Endothelial cell (in vitro differentiated cells): ENCODE measurements at places on chromosomes 5 and 9.

- no peak for DNase-seq
Observed at GRCh38 chr9:126114850-126115460, 211.7 kb upstream of the MVB12B start.

- peak; percentile 81 for DNase-seq
Observed at GRCh38 chr5:7745882-7746610, 104.9 kb downstream of the CFAP90 start.

DNA sequence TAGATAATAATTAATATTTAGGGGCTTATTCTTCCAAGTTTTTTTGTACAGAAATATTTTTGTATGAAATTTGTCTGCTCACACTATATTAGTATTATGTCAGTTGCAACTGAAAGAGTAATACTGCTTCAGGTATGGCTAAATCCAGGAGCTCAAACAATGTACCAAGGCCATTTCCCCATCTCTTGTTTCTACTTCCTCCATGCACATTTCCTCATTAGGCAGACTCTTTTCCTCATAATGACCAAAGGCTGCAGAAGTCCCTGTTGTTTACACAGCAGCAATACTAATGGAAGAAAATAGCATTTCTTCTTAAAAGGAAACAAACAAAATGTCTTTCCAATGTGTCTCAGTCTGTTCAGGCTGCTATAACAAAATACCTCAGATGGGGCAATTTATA is 9.2 kb upstream of the OTULINL start:
- no peak for DNase-seq

GRCh38 chr5:111224561-111225345 is 569 bp downstream of the CAMK4 start:
- no peak for DNase-seq

DNA sequence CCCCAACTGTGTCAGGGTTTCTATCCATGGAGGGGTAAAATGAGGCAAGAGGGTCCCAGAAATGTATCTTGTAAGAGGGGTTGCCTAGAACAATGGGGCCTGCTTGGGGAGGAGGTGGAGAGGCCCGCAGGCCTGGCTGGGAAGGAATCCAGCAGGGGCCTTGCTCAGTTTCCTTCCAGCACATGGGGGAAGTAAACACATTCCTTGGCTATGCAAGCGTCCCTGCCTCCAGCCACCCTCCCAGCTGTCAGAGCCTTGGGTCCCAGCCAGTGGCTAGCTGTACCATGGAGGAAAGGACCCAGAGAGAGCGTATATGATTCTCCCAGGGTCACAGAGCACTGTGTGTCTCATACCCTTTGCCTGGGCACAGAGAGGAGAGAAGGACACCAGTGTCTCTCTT is 71.1 kb upstream of the IL17B start:
- no peak for DNase-seq

GRCh38 chr9:18056993-18057369 is 417.0 kb upstream of the ADAMTSL1 start:
- DNase-seq, result no peak

DNA sequence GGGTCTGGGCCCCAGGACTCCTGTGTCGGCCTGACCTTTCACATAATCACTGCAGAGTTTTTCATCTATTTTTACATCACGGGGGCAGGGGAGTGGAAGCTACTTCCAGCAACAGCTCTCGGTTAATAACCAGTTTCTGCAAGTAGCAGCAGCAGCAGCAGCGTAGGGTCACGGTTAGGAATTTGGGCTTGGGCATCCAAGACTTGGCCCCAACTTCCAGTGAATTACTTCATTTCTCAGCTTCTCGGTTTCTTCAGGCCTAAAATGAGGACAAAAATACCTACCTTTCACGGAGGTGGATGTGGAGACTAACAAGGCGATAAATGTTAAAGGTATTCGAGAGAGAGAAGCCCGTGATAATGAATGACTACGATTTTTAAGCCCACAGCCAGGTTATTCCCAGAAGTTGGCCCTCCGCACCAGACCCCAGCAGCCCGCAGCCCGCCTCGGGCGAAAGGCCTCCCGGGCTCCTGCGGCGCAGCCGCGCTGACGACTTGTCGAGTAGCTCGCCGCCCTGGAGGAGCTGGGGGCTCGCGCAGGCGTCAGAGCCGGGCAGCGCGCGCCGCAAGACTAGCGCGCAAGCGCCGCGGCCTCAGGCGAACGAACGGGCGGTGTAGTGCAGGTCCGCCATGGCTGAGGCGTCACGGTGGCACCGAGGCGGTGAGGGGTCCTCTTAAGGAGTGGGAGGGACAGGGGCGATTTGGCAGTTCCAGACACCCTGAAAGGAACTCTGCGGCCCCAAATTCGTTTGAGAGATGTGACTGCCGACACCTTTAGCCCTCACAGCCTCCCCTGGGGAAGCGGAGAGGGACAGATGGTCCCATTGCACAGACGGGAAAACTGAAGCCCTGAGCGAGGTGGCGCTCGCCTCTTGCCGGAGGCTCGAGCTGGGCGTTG is at the start of gene PKD2L2:
Gene PKD2L2 (plus strand): TSS at position 595 of the 897 bp plus-strand sequence. CDS start 35 bp downstream, at position 630.
- DNase-seq, result peak; percentile 73

- DNase-seq, result no peak
Observed at GRCh38 chr5:21236971-21237427, 1249.0 kb upstream of the CDH18 start.

DNA sequence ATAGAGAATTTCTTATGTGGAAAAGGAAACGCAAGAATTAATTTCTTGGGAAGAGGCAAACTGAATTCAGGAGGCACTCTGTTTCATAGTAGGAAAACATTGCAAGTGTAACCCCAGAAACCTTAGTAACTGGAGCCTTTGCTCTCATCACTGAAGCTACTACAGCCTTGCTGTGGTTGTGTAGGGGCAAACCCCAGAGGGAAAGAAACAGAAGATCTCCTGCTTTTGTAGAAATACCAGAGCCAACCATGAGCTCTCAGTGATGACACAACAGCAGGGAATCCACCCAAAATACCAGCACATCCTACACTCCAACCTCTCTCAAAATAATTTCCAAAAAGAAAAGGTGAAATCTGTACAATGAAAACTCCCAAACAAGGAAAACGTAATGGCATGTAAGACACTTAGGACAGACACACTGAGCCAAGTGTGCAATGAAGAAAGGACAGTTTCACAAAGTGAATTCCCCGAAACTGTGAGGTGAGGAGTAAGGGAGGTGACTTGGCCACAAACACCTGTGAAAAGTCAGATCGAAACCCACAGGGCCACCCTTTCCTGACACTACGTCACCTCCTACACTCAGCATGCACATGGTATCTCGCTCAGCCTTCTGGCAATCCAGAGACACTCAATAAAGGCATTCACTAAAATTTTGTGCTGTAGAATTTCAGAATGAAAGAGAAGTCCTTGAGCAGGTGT is 8.5 kb upstream of the ACSL6 start:
- no peak for DNase-seq

- DNase-seq, result peak; percentile 79
Observed at GRCh38 chr9:87497604-87498045, at the start of gene DAPK1. Gene DAPK1, plus strand, starts transcription at chr9:87497867. Its CDS starts 1,211 bp downstream, at chr9:87499078.

DNA sequence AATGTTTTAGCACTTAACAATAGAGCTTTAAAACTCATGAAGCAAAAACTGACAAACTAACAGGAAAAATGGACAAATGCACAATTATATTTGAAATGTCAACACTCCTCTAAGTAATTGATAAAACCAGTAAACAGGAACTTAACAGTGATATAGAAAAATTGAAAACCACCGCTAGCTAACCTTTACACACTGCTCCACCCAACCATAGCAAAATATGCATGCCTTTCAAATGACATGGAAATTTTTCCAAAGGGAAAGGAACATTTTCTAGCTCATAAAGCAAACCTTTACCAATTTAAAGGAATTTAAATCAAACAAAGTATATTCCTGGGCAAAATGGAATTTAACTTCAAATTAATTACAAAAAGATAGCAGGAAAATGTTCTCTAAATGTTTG is 109.2 kb downstream of the ADAMTS19 start:
- no peak for DNase-seq

- no peak for DNase-seq
Observed at GRCh38 chr5:34007201-34007620, 639 bp downstream of the AMACR start.

DNA sequence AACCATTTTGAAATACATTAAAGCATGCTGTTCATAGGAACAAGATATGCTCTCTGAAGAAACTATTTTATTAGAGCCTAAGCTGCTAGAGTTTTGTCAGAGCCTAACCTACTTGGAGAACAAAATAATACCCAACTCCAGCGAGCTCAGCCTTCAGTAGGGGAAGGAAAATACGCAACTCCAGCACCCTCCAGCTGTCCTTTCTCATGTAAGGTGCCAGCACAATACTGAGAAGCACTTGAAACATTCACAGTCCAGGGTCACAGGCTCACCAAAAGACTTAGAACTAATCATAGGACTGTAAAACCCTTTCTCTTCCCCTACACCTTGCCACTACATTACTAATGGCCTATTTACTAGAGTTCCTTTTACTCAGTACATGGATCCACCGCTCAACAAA is 18.9 kb downstream of the DPYSL3 start:
- DNase-seq, result no peak

GRCh38 chr9:127389381-127390247 is 7.4 kb upstream of the SLC2A8 start:
- DNase-seq, result no peak

DNA sequence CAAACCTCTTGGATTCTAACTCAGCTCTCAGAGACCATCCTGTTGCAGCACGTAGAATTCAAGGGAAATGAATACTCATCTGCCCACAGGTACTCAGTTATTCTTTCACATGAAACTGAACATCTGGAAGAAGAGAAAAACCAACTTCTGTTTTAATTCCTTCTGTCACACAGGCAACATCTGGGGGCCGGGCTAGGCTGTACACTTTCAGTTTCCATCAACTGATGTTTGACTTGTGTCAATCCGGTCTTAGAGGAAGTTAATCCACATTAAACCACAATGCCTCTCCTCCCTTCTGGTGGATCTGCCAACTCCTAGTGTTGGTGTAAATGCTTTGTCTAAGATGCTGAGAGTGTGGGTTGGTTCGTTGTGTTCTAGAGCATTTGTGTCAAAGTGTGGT is 17.6 kb downstream of the DMRT3 start:
- no peak for DNase-seq

DNA sequence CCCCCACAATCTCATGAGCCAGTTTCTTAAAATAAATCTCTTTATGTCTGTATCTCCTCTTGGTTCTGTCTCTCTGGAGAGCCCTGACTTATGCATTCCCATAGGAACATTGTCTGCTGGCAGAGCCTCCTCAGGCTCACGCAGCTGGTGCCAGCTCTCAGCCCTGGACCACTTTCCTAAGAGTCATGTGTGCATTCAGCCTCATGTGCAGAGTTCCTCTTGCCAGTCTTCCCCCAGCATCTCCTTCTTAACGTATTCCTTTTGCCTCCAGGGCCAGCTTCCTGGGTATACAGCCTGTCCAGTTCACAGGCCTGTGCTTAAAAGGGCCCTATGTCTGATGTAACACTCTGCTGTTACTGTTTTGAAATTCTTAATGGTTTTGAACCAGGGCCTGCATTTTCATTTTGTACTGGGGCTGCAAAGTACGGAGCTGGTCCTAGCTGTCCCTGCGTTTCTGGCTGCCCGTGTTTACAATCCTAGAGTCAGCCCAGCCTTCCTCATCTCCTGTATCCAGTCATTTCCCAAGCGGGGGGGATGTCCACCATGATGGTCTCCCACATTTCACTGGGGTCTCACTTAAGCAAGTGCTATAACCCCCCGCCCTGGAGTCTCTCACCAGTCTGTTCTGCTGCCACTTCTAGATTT is 18.1 kb downstream of the ANKRD33B start:
- no peak for DNase-seq

GRCh38 chr5:36648426-36648825 is 42.0 kb downstream of the SLC1A3 start:
- DNase-seq, result no peak

- DNase-seq, result no peak
Observed at GRCh38 chr5:124789104-124789605, 42.7 kb upstream of the ZNF608 start.

DNA sequence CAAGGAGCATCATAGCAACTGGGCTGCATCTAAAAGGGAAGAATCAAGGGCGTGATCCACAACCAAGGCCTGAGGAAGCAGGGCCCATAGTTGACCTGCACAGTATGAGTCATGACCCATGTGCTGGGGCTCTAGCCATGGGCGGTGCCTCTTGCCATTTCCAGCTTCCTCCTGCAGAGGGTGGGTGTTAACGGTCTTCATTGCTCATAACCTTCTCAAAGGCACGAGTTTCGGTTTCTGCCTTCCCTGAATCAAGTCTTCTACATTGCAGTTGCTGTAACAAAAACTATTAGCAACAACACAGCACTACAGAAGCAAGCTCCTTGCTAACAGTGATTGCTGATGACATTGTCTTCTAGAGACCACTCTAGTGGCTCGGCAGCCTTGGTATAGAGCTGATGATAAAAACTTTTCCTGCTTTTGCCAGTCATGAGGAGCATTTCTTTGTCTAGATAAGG is 66.9 kb downstream of the CTSL start:
- no peak for DNase-seq

GRCh38 chr5:74067748-74068541 is 441.9 kb downstream of the ARHGEF28 start:
- no peak for DNase-seq

- DNase-seq, result no peak
Observed at GRCh38 chr5:142239394-142240159, 85.2 kb downstream of the SPRY4 start.

DNA sequence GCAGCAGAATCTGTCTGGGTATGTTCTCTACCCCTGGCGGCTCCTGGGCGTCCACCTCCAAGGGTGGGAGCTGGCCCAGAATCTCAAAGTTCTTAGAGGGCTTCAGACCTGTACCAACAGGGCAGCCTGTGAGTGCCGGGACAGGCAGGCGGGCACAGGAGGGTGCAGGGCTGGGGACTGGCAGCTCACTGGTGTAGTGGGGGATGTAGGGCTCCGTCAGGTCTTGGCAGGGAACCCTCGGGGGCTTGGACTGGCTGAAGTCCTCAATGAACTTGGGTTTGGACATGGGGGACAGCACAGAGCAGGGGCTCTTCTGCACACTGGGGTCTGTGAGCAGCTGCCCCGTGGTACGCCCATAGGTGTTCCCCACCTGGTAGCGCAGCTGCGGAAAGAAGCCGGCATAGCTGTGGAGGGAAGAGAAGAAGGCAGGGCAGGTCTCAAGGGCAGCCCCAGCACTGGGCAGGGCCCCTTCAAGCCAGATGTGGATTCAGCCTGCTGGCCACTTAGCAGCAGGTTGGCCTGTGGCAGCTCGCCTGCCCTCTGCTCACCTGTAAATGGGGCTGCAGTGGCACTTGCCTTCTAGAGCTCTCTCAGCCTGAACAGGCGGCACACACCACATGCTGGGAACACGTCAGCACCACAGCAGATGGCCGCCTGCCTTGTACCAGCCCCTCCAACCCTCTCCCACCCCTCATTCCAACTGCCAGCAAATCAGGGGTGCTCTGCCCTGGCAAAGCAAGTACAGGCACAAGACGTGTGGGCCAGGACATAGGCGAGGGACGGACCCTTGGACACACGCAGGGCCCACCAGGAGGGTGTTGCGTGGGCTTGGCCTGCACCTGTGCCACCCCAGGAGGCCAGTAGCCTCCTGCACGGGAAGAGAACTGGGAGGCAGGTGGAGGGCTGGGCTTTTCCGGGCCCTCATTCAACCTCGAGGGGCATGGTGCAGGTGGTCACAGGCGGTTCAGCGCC is 4.6 kb downstream of the TUBB4B start:
- DNase-seq, result no peak

- DNase-seq, result no peak
Observed at GRCh38 chr5:73564018-73564417, 1.4 kb downstream of the ANKRA2 start.

- no peak for DNase-seq
Observed at GRCh38 chr5:89129941-89130340, 247.0 kb upstream of the MEF2C start.
